Mucosa of descending colon (tissue), 3 donors: ENCODE measurements at places on chromosomes 7 and 10. TPM values are rescaled to one million over a fixed set of nuclear protein-coding genes. Genes with fewer than 3 reads are reported as not detected.

Gene CNNM2
- 53.2 TPM for total RNA-seq

Gene OR2A12
- total RNA-seq = not detected

Gene IGFBP1
- not detected for total RNA-seq

Gene RTKN2
- total RNA-seq = 0.70 TPM

Gene LMBR1
- 40.5 TPM for total RNA-seq

Gene FIGNL1
- total RNA-seq = 6.2 TPM

Gene RAMP3
- total RNA-seq = 9.0 TPM
